CMK (cell line): ENCODE measurements at places on chromosomes 7 and 10.

- no peak for DNase-seq
Measured at GRCh38 chr10:54667136-54667535, 133.9 kb downstream of the PCDH15 start.

- DNase-seq = no peak
Measured at GRCh38 chr7:50504646-50505546, 54.7 kb upstream of the FIGNL1 start.

DNA sequence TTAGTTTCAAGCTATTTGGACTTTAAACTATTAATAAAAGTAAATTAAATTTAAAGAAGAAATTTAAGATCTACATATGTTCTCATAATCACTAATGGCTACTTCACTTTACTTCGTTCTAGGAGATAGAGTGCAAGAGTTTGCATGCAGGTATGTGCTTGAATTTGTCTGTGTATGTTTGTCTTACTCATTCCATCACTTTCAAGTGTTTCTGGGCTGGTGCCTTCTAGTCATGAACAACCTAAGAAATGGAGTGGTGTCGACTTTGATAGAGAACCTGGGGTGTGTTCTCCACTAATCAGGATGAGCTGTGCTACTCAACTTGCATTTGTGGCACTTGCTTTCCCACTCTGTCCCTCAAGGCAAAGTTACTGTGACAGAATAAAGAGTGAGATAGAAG lies 169.9 kb downstream of the KCND2 start:
- no peak for DNase-seq

DNA sequence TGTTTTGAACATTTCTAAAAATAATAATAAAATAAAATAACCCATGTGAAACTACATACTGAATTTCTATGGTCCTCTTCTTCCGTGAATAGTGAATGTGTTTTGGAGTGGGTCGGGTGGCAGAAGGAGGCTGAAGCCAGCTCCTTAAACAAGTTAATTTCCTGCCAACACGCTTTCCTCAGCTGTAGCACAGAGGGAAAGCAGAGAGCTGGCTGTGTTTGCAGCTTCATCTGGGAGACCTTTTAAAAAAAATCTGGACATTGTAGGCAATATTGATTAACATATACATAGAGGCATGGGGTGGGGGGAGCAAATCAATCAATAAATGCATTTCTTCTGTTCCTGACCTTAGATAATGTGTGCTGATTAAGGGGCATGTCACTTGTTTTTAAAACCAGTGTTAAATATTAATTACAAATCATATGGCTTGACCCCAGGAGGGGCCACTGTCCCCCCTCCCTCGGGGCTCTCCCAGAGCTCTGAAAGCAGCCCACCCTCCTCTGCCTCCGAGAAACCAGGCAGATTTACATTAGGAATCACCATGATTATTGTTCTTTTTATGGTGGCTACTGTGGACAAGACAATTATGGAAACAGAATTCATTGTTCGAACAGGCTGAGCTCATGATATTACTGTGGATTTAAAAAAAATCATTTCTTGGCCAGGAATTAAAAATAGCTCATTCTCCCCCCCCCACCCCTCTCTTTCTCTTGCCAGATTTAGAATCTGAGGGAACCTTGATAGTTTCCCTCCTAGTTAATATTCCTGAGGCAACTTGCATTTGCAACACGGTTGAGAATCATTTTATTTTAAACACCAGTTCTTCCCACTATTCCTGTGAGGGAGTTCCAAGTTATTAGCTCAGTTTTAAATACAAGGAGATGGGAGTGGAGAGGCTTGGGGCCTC lies 100.5 kb upstream of the CARD11 start:
- DNase-seq = no peak

DNA sequence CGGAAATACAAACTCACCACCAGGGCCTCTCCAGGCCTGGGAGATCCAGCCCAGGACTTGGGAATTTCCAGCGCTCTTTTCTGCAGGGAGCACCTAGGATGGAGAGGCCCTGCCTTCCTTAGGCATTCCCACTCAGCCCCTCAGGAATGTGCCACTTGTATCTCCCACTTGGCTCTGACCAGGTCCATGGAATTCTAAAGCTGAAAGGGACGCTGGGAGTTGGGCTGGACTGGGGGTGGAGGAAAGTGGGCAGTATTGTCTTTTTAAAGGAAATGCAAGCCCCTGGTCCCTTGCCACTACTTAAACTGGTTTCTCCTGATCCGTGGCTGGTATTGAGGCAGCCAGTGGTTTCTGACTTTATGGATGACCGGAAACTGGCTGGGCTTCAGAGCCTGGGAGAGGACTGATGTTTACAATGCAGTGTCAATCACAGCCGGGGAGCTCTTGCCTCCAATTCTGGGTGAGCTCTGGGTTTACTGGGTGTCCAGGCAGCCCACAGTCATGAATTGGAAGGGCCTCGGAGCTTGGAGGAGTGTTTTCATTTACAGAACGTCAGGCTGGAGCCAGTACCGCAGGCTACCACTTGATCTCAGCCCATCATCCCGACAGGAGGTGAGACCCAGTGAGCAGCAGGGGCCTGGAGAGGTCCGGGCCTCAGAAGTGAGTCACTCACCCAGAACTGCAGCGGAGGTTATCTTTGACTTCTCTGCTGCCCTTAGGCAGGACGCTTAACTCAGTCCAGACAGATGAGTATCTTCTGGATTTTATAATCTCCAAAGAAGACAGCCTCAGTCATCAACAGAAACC lies 27.3 kb downstream of the AGAP3 start:
- DNase-seq = no peak

DNA sequence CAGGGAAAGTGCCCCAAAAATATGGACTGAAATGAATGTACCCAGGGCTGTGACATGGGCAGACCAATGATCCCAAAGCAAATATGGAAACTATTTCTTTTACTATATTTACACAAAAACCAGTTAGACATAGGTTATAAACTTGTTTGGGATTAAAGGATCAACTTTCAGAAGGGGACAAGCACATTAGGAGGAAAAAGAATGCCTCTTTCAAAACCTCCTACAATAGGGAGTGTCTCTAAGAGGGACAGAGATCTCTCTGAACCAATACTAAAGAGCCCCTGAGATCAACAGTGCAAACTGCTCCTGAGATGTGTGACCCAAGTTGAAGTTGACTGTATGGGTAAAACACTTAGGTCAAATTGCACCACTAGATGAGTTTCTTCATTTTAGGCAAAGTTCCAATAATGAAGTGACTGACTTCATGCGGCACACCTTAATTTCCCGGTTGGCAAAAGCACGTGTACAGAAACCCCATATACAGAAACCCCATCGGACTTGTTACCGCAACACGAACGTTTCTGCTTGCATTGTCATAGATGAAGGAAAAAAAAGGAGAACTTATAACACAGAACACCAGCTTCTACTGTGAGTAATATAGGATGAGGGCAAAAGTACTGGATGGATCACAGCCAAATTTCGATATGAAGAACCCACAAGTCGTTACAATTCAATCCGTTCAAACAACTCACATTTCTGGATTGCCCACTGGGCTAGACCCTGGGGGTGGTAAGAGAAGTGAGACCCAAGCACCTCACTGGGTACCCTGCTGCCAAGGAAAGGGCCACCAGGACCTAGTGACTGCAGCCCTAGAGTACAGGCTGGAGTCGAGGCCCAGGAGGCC lies 4.3 kb downstream of the SVIL start:
- no peak for DNase-seq

- no peak for DNase-seq
Measured at GRCh38 chr7:50838675-50839377, 56.1 kb upstream of the GRB10 start.

- no peak for DNase-seq
Measured at GRCh38 chr7:152173372-152174070, 148.0 kb downstream of the GALNT11 start.

DNA sequence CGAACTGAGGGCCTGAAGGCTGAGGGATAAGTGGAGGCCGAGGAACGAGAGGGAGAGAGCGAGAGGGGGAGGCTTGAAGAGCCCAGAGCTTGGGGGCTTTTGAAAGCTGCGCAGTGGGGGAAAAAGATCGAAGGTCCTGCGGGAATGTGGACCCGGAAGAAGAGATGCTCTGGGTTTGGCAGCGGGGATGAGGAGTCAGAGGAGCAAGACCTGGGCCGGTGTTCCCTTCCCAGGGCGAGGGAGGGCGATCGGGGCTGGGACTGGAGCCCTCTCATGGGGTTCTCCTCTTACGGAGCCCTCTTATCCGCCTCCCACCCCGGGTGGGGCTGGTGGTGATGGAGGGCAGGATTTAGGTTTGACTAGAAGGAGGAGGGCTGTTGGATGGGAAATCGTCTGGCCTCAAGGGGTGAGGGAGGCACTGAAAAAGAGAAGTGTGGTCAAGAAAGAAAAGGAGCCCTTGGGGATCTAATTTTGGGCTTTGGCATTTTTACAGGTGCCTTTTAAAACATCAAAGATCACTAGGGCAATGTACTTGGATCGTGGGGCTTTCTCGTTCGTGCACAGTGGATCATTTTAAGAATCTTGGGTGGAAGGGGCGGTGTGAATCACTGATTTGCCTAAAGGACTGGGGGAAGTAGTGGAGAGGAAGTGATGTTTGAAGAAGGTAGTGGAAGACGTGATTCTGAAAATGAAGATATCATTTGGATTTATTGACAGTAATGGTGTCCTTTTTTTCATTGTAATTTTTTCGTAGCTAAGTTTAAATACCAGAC lies 637 bp downstream of the SAMD8 start:
- DNase-seq = peak; percentile 21

DNA sequence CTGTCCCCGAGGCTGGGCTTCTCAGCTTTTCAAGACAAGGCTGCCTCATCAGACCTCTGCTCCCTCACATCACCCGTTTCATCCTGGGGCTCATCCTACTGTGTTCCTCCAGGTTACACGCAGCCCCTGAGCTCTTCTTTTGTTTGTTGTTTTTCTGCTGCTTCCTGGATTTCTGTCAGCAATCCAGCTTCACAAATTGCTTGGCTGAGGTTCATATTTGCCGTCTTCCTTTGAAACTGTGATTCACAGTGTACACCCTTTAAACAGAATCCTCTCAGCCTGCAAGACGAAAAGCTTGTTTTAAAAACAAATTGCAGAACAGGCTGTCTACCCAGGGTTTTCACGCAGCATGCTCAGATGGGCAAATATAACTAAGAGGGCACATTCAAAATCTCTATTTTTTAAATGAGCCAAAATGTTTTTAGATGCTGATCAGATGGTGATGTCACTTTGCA lies 39.1 kb upstream of the PARD3 start:
- DNase-seq = no peak

DNA sequence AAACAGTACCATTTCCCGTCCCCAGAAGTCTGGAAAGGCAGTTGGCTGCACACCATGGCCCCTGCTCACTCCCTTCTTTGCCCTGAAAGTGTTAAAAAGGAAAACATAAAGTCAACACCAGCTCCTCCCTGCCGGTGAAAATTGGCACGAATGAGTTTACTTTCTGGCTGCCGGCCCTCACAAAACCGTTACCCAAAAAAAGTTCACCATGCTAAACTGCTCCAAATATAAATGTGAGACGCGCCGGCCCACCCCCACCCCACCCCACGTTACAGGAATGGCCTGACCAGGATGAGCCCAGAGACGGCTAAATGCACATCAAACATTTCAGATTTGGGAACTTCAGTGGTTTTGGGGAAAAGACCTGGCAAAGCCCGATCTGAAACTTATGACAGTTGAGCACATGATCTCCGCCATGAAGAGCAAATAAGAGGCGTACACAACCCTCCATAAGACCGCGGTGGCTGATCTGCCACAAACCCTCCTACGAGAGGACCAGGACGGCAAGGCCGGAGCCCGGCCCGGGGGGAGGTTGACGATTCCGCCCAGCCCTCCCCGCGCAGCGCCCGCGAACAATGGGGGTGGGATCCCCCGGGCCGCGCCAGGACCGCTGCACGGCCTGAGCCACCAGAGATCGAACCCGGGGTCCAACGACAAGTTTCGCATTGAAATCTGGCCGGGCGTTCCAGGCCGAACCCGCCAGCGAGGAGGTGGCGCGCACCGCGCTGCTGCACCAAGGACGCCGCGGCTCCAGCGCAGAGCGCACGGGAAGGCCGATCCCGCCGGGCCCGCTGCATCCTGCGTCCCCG lies 952 bp downstream of the DIP2C start:
- DNase-seq = no peak

- no peak for DNase-seq
Measured at GRCh38 chr7:136869991-136870865, 1.8 kb downstream of the CHRM2 start.

DNA sequence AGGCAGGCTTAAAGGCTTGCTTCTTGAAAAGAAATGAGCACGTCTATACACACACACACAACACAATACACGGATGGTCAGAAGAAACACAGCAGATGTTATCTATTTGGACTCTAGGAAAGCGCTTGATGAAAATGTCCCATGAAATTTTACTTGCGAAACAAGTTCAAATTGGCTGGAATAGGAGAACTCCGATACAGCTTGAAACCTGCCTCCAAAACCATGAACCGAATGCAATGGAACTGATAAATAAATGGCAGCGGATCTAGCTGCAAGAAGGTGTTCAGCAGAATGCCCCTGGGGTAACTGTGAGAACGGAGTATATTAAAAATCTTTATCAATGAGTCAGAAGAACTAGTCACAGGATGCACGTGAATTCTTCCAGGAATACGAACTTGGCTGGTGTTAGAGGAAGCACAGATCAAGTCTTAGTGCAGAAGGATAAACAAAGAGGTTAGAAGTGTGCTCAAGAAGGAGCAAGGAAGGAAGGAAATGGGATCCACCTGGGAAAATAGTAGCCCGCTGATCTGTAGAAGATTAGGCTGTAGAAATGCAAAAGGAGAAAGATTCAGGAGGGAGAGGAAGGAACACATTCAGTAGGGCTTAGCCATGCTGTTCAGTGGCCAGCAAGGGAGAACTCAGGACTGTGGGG lies 142.0 kb upstream of the PRKCQ start:
- DNase-seq = no peak

DNA sequence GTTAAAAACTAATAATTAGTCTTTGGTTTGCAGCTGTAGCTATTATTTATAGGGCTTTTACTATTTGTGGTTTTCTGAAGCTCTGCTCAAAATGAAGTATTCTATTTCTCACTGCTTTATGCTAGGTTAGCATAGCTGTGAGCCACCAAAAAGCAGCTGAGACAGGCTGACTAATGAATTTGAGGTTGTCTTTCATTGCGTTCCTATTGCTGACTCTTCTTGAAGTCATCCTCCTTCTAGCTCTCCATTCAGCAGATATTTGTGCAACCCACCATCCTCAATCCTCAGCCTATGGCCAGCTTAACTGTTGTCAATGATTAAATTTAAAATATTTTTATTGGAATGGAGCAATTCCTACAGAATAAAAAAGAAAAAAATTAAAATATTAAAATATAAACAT lies 2.1 kb upstream of the RALA start:
- no peak for DNase-seq

DNA sequence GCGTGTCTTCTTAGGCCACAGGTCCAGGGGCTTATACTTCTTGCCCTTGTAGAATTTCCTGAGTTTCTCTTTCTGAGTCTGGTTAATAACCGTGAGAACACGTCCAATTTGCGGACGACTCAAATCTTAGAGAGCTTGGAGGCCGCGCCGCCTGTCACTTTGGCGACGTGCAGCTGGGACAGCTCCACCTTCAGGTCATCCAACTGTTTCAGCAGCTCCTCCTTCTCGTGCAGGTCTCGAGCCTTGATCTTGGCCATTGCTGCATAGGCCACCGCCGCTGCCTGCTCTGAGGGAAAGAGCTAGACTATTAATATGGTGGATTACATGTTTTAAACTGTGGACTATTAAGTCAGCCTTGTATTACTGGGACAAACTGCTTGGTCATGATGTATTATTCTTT lies 26.9 kb downstream of the EVX1 start:
- no peak for DNase-seq

GRCh38 chr7:134084488-134085144 lies 42.5 kb upstream of the LRGUK start:
- DNase-seq = no peak
